ENCODE measurements at places on chromosomes 11 and 22.
A peak's percentile ranks its signal among the peaks of the same experiment; 100 is the strongest.

GRCh38 chr11:27468209-27468994 is 4.2 kb downstream of the LGR4 start:
- no peak overlapping the region for H3K4me3 ChIP-seq
- H3K36me3 ChIP-seq = no peaks in the 10 kb centered on the region
- DNase-seq = no peak
- peaks cover 31% of the 10 kb centered on the region for H3K27me3 ChIP-seq
- H3K27ac ChIP-seq = no peak overlapping the region

GRCh38 chr11:70078095-70078780 is at the start of gene ANO1:
ANO1 (plus strand) TSS chr11:70078317; CDS start chr11:70078607, 290 bp downstream.
- no peaks in the 10 kb centered on the region for H3K36me3 ChIP-seq
- H3K27ac ChIP-seq = no peak within 1 kb of the TSS
- H3K27me3 ChIP-seq = peaks cover 48% of the 10 kb centered on the region
- DNase-seq = no peak

- H3K4me1 ChIP-seq = peaks cover 14% of the 10 kb centered on the region
- H3K27me3 ChIP-seq = no peaks in the 10 kb centered on the region
- peaks cover 38% of the 10 kb centered on the region for H3K36me3 ChIP-seq
Measured at GRCh38 chr11:17145972-17146371, 61.8 kb downstream of the PIK3C2A start.

GRCh38 chr11:59283825-59284772 is 71.4 kb upstream of the MPEG1 start:
- H3K4me3 ChIP-seq = peak overlapping the region; percentile 39
- no peak overlapping the region for H3K27ac ChIP-seq
- peak; percentile 39 for DNase-seq
- H3K27me3 ChIP-seq = peaks cover 27% of the 10 kb centered on the region

- no peaks in the 10 kb centered on the region for H3K36me3 ChIP-seq
- peaks cover 34% of the 10 kb centered on the region for H3K4me1 ChIP-seq
- peak overlapping the region; percentile 1 for H3K4me3 ChIP-seq
- peak overlapping the region; percentile 60 for H3K27ac ChIP-seq
Measured at GRCh38 chr11:63608353-63609345, 5.6 kb downstream of the PLAAT3 start.

- H3K36me3 ChIP-seq = no peaks in the 10 kb centered on the region
- no peak overlapping the region for H3K4me3 ChIP-seq
- DNase-seq = no peak
- H3K4me1 ChIP-seq = no peaks in the 10 kb centered on the region
- peaks cover 3% of the 10 kb centered on the region for H3K27me3 ChIP-seq
Measured at GRCh38 chr11:67675058-67675747, 780 bp upstream of the ALDH3B2 start.

DNA sequence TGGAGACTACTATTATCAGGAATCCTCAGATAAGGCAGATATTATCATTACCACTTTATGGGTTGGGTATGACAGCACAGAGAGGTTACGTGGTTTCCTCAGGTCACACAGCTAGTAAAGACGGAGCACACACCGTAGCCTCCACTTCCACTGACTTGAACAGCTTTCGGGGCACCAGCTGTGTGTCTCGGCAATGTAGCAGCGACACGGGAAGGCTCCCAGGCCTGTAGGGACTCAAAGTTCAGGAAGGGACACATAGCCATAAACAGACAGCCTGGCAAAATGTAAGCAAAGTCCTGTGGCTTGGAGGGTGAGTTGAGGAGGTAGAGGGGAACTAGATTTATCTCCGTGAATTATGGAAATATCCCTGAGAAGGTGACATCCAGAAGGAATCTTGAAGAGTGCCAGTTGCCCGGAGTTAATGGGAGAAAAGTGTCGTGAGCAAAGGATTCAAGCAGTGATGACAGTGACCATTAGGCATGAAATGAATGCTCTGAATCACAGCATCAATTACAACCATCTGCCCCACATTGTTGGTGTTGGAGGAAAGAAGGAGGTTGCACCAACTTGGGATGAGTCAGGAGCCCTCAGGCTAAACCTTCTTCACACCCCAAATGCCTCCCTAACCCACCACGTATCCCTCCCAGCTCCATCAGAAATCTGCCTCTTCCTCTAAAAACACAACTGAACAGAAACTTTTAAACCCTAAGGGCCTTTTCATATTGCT is 106.7 kb upstream of the ASPHD2 start:
- H3K4me1 ChIP-seq = no peaks in the 10 kb centered on the region
- no peak overlapping the region for H3K27ac ChIP-seq
- no peak for DNase-seq
- H3K4me3 ChIP-seq = no peak overlapping the region

GRCh38 chr11:114236829-114237228 is 59.4 kb upstream of the NNMT start:
- no peak for DNase-seq
- H3K36me3 ChIP-seq = no peaks in the 10 kb centered on the region
- no peaks in the 10 kb centered on the region for H3K4me1 ChIP-seq

DNA sequence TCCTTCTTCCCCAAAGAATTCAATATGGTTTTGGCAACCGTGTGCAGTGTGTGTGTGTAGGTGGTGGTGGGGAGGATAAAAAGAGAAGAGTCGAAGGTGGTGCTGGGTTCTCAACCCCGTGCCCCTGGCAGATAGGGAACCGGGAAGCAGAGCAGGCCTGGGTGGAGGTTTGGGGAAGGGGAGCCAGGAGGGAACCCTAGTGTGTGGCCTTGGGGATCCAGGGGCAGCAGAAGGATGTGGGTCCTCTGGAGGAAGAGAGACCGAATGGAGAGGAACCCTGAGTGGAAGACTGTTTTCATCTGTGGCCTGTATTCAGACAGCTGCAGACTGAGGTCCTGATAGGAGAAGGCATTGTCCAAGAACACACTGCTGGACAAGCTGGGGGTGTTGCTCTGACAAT is 73.3 kb upstream of the B3GAT1 start:
- no peaks in the 10 kb centered on the region for H3K36me3 ChIP-seq
- peaks cover 2% of the 10 kb centered on the region for H3K27me3 ChIP-seq
- no peak overlapping the region for H3K4me3 ChIP-seq
- H3K4me1 ChIP-seq = no peaks in the 10 kb centered on the region
- H3K27ac ChIP-seq = no peak overlapping the region
- no peak for DNase-seq

DNA sequence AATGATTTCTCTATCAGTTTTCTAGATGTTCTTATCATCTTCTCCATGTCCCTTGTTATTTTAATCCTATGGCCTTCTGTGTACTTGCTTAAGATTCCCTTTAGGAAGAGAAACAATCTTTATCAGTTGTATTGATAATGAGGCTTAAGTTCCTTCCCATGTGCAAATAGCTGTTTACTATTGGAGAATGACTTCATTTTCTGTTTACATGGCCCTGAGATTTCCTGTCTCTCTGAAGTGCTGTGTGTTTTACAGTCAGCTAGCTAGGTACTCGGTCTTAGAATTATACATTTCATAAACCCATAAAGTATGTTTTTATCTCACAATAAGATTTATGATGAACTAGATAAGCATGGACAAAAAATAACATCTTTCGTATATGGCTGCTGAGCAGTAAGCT is 67.5 kb upstream of the CCDC179 start:
- no peak overlapping the region for H3K27ac ChIP-seq
- no peaks in the 10 kb centered on the region for H3K4me1 ChIP-seq
- H3K36me3 ChIP-seq = no peaks in the 10 kb centered on the region
- no peak for DNase-seq

All from activated naive CD8-positive, alpha-beta T cell treated with anti-CD3 and anti-CD28 coated beads, Interleukin-2, amount 50 U/mL, for 24 hours (primary cell).